Stimulated activated CD4-positive, alpha-beta T cell treated with anti-CD3 and anti-CD28 coated beads, Interleukin-15, amount 100 ng/mL, for 1 hour (primary cell): ENCODE measurements at places on chromosomes 5 and 9.

DNA sequence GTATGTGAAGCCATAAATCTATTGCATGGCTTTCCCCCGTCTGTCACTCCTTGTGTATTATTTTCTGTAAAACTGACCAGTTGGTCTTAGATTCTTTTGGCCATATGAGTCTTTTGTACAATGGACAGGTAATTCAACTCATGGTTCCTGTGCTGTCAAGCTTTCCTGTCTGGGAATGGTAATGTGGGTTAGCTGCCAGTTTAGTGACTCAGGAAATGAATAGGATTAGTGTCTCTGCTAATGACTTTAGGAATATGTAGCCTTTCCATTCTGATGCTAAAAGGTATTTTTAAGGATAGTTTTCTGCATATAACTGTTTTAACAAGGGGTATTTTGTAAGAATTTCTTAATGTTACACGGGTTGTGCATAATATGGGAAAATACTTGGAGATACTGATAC lies 182.7 kb downstream of the PBX3 start:
- DNase-seq, result no peak

GRCh38 chr5:151662805-151663204 lies 23.9 kb downstream of the SPARC start:
- DNase-seq, result no peak

DNA sequence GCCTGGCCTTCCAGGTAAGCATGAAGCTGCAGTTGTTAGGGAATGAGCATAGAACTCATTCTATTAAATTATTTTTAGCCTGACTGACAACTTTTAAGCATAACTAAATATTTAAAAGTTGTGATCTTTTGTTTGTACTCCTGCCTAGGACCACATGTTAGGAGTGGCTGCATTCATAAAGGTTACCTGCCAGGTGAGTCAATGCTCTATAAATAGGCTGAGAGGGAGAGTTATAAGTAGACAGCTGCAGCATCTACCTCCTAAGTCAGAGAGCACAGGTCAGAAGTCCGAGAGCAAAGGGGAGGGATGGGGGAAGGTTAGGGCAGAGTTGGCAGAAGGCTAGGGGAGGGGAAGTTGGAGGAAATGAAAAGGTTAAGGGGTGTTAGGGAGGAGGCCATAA lies 292.4 kb upstream of the TLE4 start:
- no peak for DNase-seq

DNA sequence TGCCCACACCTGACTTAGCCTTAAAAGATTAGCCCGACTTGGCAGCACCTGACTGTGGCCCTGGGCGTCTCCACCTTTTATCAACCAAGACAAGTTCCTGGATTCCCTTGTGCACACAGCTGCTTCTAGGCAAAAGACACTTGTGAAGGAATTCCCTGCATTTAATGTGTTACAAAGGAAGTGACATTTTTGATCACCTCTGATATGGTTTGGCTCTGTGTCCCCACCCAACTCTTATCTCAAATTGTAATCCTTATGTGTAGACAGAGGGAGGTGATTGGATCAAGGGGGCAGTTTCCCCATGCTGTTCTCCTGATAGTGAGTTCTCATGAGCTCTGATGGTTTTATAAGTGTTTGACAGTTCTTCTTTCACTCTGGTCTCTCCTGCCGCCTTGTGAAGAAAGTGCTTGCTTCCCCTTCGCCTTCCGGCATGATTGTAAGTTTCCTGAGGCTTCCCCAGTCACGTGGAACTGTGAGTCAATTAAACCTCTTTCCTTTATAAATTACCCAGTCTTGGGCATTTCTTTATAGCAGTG lies 2.6 kb upstream of the CPEB4 start:
- DNase-seq, result no peak

- no peak for DNase-seq
Measured at GRCh38 chr9:74083681-74084433, 413.3 kb upstream of the RORB start.

DNA sequence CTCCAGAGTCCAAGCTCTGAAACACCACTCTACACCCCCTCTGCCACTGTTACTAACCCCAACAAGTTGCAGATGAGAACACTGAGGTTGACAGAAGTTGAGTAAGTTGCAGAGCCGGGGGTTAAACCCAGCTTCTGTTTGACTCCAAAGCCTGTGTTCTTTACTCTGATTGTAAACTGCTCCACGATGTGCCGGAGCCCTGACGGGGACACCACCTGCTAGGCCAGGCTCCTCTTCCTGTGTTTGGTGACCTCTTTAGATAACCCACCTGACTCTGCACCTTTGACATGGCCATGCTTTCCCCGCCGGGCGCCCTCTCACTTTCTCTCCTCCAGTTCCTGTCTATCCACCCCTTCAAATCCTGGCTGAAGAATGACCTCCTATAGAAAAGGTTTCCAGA lies 96.7 kb downstream of the PAX5 start:
- DNase-seq, result no peak

DNA sequence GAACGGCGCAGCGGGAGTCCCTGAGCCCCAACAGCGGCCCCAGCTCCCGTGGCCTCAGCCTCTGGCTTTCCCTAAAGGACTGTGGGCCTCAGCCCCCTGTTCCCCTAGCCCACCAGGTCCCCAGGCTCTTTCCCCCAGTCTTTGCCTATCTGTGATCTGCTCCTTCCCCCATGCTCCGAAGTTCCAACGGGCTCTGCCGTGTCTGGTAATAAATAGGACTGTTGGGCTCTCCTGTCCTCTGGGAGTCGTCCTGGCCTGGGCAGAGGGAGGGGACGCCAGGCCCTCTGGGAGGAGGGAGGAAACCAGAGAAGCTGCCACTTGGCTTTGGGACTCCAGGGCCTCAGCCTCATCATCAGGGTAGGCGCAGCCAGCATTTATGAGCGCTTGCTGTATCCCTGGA lies 28.1 kb downstream of the ADGRD2 start:
- no peak for DNase-seq

DNA sequence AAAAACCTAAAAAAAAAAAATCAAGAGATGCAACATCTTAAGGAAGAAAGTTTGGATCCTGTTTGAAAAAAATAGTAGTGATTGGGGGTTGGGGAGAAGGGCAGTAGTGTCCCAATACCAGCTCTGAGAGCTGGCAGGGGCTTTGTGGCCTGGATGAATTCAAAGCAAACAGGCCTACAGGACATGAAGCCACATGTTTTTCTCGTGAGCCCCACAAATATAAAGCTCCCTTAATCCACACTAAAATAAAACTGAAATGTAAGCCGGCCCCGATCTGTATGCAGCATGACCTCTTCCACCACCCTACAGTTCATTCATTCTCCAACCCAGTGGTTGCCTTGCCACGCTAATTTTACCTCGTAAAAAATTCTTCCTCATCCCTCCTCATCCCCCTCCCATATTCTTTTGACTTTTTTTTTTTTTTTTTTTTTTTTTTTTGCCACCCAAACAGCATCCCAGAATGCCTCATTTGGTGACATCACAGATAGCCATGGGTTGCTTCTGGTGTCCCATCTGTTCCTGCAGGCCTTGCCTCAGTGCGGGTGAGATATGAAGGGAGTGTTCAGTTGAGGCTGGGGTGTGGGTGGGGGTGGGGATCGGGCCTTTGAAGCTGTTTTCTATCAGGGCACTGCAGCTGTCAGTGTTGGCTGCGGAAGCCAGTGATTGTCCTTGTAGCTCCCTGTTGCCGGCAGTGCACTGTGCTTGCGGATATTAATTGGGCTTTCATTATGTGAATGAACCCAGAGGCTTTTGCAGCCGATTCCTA lies 81.6 kb upstream of the NFIB start:
- no peak for DNase-seq

GRCh38 chr5:139415221-139415861 lies 11.5 kb upstream of the SPATA24 start:
- DNase-seq, result no peak

DNA sequence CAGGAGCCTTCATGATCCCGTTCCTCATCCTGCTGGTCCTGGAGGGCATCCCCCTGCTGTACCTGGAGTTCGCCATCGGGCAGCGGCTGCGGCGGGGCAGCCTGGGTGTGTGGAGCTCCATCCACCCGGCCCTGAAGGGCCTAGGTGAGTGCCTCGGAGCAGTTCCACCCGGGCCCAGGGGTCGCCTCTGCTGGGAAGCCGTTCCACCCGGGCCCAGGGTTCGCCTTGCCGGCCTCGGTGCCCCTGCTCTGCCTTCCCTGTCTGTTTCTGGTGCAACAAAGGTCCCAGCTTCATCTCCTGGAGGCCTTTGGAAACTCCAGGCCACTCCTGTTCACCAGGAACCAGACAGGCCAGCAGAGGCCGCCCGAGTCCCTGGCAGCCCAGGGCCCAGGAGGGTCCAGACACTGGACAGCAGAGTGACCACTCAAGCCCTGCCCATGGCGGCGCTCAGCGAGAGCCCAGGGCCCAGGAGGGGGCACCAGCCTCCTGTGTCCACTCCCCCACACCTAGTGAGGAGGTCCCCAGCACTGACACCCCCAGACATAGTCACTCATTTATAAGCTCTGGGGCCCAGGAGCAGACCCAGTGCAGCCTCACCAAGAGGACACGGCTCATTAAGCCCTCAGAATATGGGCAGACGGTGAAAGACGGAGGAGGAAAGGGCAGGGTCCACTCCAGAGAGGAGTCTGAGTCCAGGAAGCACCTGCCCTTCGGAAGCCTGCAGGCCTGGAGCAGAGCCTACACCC lies 7.5 kb downstream of the SLC6A19 start:
- no peak for DNase-seq

GRCh38 chr9:14380061-14380836 lies 66.3 kb upstream of the NFIB start:
- no peak for DNase-seq

- DNase-seq, result no peak
Measured at GRCh38 chr5:171845857-171846256, 60.2 kb downstream of the SMIM23 start.

DNA sequence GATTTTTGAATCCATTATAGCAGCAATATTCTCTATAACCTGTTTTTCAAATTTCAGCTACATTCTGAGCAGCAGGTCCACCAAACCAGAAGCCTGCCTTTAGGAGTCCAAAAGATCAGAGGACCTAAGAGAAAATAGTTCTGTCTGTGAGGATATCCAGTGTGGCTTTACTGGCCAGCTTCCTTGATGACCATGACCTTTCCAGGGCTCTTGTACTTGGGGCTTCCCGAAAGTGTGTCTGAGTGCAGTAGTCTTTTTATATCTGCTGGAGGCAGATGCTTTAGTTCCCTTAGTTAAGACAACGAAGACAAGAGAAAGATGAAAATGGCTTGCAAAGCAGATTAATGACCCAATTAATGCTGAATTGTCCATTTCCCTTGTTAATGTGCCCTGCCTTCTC lies 72.4 kb downstream of the SGCD start:
- DNase-seq, result no peak
